ENCODE measurements at places on chromosomes 2 and 18. TPM values are rescaled to one million over a fixed set of nuclear protein-coding genes. Genes with fewer than 3 reads are reported as not detected.

- H3K36me3 ChIP-seq = no peaks in the 10 kb centered on the region
- no peaks in the 10 kb centered on the region for H3K27me3 ChIP-seq
- peak; percentile 66 for DNase-seq
Measured at GRCh38 chr2:69914950-69915945, at the start of gene MXD1. Gene MXD1, plus strand, starts transcription at chr2:69915109. Its CDS starts 222 bp downstream, at chr2:69915331.

REG3A gene
- total RNA-seq = 4.1 TPM

- DNase-seq = no peak
- peak overlapping the region; percentile 37 for H3K27ac ChIP-seq
- H3K4me3 ChIP-seq = no peak overlapping the region
- H3K4me1 ChIP-seq = no peaks in the 10 kb centered on the region
- no peaks in the 10 kb centered on the region for H3K27me3 ChIP-seq
Measured at GRCh38 chr2:240997141-240997855, 1.1 kb upstream of the SNED1 start.

GRCh38 chr2:86039178-86039962 is 66.3 kb downstream of the POLR1A start:
- peaks cover 3% of the 10 kb centered on the region for H3K4me1 ChIP-seq
- no peak overlapping the region for H3K4me3 ChIP-seq
- peak; percentile 33 for DNase-seq
- no peaks in the 10 kb centered on the region for H3K27me3 ChIP-seq
- no peaks in the 10 kb centered on the region for H3K36me3 ChIP-seq

DNA sequence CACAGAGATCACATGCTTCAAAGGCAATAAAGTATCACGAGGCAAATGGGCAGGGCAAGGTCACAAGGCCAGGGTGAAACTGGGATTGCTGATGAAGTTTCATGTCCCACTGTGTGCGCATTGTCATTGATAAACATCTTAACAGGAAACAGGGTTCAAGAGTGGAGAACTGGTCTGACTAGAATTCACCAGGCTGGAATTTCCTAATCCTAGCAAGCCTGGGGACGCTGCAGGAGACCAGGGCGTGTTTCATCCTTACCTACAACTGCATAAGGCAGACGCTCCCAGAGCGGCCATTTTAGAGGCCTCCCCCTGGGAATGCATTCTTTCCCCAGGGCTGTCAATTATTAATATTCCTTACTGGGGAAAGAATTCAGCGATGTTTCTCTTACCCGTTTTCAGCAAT is 33.2 kb downstream of the PTPN4 start:
- no peak for DNase-seq
- no peaks in the 10 kb centered on the region for H3K36me3 ChIP-seq

GRCh38 chr2:88659538-88659915 is 31.9 kb upstream of the RPIA start:
- no peak for DNase-seq
- H3K27me3 ChIP-seq = no peaks in the 10 kb centered on the region
- no peaks in the 10 kb centered on the region for H3K4me1 ChIP-seq
- no peak overlapping the region for H3K4me3 ChIP-seq
- H3K27ac ChIP-seq = no peak overlapping the region
- H3K36me3 ChIP-seq = no peaks in the 10 kb centered on the region

DNA sequence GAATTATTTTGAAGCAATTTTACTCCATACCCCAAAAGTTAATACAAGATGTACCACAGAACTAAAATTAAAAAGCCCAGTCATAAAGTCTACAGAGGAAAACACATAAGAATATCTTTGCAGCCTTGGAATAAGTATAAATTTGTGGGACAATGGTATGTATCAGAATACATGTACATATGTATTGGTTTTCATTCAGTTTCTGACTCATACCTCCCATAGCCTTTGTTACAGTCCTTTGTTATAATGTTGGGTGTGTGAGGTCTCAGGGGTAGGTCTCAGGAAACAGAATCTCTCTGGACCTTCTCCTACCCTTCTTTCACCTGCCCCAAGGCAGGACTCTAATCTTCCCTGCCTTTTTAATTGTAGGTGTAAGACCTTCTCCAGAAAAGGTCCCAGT is 1370.7 kb upstream of the CDH2 start:
- H3K36me3 ChIP-seq = no peaks in the 10 kb centered on the region
- DNase-seq = no peak
- H3K27ac ChIP-seq = no peak overlapping the region
- H3K4me3 ChIP-seq = no peak overlapping the region
- H3K27me3 ChIP-seq = no peaks in the 10 kb centered on the region
- H3K4me1 ChIP-seq = no peaks in the 10 kb centered on the region

MAL gene
- 1.9 TPM for total RNA-seq

DNA sequence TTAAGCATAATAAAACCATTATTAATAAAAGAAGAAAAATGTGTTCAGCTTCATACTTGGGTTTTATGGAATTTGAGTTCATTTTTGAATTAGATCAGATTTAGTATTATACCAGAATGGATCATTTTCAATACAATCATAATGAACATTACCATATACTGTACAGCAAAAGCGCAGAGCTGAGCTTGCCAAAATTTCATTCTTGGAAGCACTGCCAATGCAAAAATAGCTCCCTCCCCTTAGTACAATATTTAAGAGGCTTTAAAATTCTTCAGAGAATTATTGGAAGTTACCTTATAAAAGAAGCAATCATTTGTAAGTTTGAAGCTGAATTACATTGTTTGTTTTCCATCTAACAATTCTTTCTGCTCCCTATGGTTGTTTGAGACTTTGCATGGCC is 938.1 kb upstream of the SLC39A10 start:
- no peaks in the 10 kb centered on the region for H3K4me1 ChIP-seq
- DNase-seq = no peak
- H3K27me3 ChIP-seq = no peaks in the 10 kb centered on the region
- no peaks in the 10 kb centered on the region for H3K36me3 ChIP-seq
- no peak overlapping the region for H3K27ac ChIP-seq

DNA sequence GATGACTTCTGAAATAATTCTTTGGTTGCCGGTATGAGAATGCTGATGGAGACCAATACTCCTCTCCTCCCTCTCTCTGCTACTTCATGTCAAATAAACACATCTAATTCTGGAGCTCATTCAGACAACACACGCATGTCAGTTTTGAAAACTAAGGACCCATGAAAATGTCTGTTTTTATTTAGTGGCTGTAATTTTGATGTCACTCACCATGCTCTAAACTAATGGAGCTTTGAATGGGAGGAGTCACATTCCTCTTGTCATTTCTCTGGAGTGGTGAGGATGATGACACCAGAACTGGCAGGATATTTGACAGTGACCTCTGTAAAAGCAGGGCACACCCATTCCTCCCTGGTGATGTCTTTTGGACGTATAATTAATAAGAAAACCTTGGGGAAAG is 163.0 kb downstream of the PHLPP1 start:
- no peaks in the 10 kb centered on the region for H3K27me3 ChIP-seq
- no peak overlapping the region for H3K4me3 ChIP-seq
- H3K4me1 ChIP-seq = peaks cover 5% of the 10 kb centered on the region
- DNase-seq = no peak
- no peaks in the 10 kb centered on the region for H3K36me3 ChIP-seq

DNA sequence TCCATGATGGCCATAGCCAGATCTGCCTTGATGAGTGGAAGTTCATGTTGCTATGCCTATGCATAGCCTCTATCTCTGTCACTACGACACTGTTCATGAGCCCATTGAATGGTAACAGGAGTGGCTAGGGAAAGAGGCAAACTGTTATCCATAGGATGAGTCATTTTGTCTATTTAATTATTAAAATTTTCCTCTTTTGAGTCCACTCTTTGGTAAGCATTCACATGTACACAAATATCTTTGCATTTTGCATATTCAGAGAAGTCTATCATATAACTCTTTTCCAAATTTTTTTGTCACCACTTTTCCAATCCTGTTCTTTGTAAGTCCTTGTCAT is 364.4 kb downstream of the KCNJ3 start:
- H3K4me1 ChIP-seq = no peaks in the 10 kb centered on the region
- no peak for DNase-seq
- peaks cover 2% of the 10 kb centered on the region for H3K27me3 ChIP-seq
- H3K4me3 ChIP-seq = no peak overlapping the region
- no peaks in the 10 kb centered on the region for H3K36me3 ChIP-seq

DNA sequence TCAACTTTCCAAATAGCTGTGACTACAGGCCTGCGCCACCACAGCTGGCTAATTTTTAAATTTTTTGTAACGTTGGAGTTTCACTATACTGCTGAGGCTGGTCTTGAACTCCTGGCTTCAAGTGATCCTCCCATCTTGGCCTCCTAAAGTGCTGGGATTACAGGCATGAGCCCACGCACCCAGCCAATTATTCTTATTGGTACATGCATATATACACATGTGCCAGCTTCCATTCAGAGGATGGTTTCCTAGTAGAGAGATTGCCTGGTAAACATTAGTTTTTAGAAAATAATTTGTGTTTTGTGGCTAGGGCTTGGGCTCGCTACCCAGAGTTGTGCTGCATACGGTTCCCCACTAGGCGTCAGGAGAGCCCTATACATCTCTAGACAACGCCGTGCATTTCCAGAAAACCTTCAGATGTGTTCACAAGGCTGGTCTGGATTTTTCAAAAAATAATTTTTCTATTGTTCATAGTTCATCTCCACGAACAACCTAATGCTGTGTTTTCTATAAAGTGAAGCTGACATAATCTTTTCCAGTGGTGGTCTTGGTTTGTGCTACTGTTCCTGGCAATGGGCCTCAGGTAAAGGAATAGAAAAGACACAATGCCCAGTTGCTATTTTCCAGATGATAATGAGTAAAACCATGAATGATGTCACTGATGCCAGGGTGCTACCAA is 14.6 kb upstream of the AFG3L2 start:
- H3K4me1 ChIP-seq = no peaks in the 10 kb centered on the region
- no peak overlapping the region for H3K4me3 ChIP-seq
- DNase-seq = peak; percentile 81

DLGAP1 gene
- total RNA-seq = 6.6 TPM

OR6B3 gene
- total RNA-seq = not detected

- H3K4me3 ChIP-seq = no peak overlapping the region
- DNase-seq = no peak
- no peaks in the 10 kb centered on the region for H3K36me3 ChIP-seq
- no peaks in the 10 kb centered on the region for H3K4me1 ChIP-seq
- no peaks in the 10 kb centered on the region for H3K27me3 ChIP-seq
Measured at GRCh38 chr2:24047703-24048033, 477 bp upstream of the WDCP start.

GRCh38 chr2:38407111-38407682 is 30.1 kb upstream of the ATL2 start:
- no peak overlapping the region for H3K27ac ChIP-seq
- no peaks in the 10 kb centered on the region for H3K27me3 ChIP-seq
- H3K36me3 ChIP-seq = no peaks in the 10 kb centered on the region
- H3K4me1 ChIP-seq = no peaks in the 10 kb centered on the region
- DNase-seq = no peak

DNA sequence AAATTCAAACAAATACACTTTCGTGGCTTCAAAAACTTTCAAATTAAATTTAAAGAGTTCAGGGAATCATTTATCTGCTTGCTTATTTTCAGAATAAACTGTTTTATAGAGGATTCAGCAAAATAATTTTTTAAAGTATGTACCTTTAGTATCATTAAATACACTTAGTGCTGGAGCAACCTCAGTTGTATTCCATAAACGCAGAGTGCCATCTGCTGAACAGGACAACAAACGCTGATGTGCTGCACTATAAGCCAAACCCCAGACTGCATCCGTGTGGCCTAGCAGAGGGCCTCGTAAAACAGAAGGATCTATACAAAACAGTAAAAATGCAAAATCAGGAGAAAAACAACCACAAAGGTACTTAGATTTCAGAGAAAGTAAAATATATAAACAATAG is 108.6 kb downstream of the STRN start:
- no peak overlapping the region for H3K4me3 ChIP-seq
- no peak for DNase-seq
- H3K27ac ChIP-seq = no peak overlapping the region
- H3K27me3 ChIP-seq = no peaks in the 10 kb centered on the region
- H3K4me1 ChIP-seq = no peaks in the 10 kb centered on the region

CLEC4F gene
- 0.72 TPM for total RNA-seq

IWS1 gene
- total RNA-seq = 37.1 TPM

IAH1 gene
- total RNA-seq = 52.2 TPM

ZAP70 gene
- 4.3 TPM for total RNA-seq

DSG1 gene
- not detected for total RNA-seq

STAM2 gene
- total RNA-seq = 46.2 TPM

TGFA gene
- 2.5 TPM for total RNA-seq

ARHGAP15 gene
- 26.2 TPM for total RNA-seq

- no peaks in the 10 kb centered on the region for H3K36me3 ChIP-seq
- no peak overlapping the region for H3K4me3 ChIP-seq
- DNase-seq = no peak
Measured at GRCh38 chr2:207281436-207281835, 115.7 kb upstream of the KLF7 start.

DNA sequence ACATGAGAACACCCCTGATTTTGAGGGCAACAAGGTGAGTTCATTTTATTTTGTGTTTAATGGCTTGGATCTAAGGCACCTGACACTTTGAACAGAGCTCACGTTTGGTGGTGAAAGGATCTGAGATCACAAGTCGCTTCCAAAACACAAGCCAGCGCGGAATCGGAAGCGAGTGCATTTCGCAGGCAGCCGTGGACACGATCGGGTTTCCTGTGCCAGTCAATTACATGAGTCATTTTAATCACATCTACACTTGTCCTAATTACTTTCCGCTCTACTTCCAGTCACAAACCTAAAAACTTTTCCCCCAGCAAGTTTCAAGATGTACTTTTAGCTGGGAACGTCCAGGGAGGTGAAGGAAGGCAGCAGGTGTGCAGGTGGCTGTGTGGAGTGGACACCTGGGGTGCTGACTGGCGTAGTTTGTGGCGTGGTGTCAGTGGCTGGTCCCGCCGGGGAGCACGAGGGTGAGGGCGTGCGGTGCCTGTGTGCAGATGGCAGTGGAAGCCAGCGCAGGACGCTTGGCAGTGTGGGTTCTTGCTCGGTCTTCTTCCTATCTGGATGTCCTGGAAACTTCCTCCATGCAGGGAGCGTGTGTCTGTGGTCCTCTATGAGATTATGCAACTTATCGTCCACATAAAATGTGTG is 75.6 kb downstream of the DCDC2C start:
- no peak for DNase-seq
- no peaks in the 10 kb centered on the region for H3K4me1 ChIP-seq
- no peaks in the 10 kb centered on the region for H3K27me3 ChIP-seq

CDK5R2 gene
- total RNA-seq = not detected

ABI2 gene
- total RNA-seq = 61.4 TPM

DNA sequence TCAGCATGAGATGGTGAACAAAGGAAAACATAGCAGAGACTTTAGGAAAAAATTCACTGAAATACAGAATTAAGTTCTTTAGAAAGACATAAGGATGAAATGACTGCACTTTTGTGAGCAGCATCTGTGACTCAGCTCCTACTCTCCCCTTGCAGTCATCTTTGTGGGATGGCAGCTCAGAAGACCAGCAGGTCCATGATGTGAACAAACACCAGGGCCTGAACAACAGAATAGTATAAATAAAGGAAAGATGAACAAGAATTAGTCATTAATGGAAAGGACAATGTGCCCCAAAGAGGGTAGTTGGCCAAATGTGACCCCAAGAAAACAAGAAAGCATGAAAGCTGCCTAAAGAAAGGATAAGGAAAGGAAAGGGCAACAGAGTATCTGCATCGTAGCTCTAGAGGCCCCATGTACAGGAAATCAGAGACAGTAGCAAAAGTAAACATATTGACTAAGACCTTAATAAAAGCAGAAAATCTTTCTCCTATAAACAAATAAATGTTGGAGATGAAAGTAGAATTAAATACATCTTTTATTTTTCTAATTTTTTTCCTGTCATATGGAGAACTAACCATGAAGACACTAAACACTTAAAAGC is 318.0 kb downstream of the ZEB2 start:
- no peak for DNase-seq
- H3K4me3 ChIP-seq = no peak overlapping the region
- no peaks in the 10 kb centered on the region for H3K36me3 ChIP-seq

SLC4A5 gene
- 6.2 TPM for total RNA-seq

- no peak overlapping the region for H3K4me3 ChIP-seq
- no peak overlapping the region for H3K27ac ChIP-seq
- DNase-seq = no peak
Measured at GRCh38 chr2:233389601-233390125, 35.4 kb downstream of the DGKD start.
